ENCODE measurements at places on chromosomes 16 and 17.

- DNase-seq = no peak
These were observed 580.2 kb downstream of the KCNJ18 start for GRCh38 chr17:22272363-22273146.

DNA sequence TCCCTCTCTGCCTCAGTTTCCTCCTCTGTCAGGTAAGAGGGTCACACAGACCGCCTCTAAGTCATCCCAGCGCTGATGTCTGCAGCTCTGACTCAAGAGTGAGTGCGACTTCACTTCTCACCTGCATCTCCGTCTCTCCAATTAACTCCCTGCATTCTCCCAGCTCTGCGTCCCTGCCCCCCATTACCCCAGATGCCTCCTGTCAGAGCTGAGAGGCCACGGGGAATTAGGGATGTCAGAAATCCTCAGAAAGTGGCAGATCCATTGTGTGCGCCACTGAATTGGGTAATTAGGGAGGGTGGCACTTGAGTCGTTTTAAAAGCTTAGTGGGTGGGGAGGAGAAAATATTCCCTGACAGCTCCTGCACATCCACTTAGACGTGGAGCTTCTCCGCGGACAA, 885.4 kb upstream of the EEF2KMT start:
- no peak for DNase-seq

- DNase-seq = no peak
These were observed 30.2 kb downstream of the TPSG1 start for GRCh38 chr16:1194665-1195392.

DNA sequence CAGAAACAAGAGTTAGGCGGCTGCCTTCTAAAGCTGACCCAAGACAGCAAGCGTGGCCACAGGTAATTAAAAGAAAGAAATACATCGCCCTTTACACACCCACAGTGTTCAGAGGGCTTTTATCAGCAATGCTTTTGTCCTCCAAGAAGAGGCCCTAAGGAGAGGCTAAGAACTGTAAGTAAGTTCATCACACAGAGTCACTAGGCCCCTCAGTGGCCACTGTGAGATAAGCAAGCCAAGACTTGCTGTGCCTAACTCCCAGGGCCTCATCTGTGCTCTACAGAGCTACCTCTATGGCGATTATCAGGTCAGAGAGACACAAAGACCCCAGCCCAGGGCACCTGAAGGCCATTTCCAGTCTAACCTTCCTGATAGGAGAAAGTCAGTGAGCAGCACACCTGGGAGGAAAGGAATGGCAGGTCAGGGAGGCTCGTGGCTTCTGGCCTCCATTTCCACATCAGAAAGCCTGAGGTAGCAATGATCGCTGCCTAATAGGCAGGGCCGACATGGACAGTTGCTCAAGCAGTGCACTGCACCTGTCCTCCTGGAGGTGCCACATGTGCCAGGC, 545.2 kb upstream of the CDH11 start:
- peak; percentile 2 for DNase-seq

GRCh38 chr16:68009157-68009735, 6.5 kb downstream of the DPEP2NB start:
- no peak for DNase-seq

DNA sequence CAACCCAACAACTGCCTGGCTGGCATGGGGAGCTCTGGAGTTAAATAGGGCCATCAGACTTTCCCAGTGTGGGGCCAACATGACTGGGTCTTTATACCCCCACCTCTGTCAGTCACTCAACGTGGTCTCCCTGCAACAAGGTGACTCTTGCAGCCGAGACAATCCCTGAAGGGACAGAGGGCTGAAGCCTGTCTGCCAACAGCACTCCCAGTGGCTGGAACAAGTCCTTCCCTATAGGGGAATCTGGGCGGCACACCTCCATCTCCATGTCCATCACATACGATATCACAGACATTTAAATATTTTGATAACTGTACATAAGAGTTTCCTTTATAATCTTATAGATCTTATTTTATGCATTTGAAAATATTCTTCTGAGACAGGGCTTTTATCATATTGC, 4.8 kb upstream of the MAPT start:
- no peak for DNase-seq

- no peak for DNase-seq
These were observed 524.8 kb downstream of the TOX3 start for GRCh38 chr16:52022177-52022576.

- no peak for DNase-seq
These were observed 263.5 kb upstream of the AXIN2 start for GRCh38 chr17:65824901-65825300.

DNA sequence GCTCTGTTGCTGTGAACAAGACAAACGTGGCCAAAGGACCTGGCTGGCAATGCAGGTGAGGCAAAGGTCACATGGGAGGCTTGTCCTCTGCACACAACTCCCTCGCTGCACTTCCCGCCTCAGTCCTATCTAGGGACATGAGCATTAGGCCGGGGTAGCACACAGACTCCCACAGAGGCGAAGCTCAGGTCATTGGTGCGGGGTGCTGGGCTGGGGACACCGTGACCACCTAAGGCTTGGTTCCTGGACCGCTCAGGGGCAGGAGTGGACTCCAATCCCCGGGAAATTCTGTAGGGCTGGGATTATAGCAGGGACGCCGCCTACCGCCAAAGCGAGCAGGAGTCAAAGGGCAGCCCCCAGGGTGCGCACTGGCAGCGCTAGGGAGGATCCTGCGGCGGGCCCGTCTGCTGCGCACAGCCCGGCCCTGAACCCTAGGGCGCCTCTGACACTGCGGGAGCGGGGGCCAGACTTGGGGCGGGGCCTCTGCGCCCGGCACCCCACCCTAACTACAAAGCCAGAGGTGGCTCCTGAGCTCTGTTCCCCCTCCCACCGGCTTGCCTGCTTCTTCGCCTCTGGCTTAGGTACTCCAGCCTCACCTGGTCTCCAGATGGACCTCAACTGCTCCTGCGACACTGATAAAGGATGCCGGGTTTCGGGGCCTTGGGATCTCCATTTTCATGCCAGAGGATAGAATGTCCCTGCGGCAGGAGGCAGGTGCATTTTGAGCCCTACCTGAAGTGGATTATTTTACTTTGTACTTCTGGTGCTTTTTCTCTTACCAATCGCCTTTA, 3.9 kb upstream of the MT1B start:
- no peak for DNase-seq

- peak; percentile 20 for DNase-seq
These were observed 2.0 kb upstream of the TMEM11 start for GRCh38 chr17:21215935-21216334.

- DNase-seq = no peak
These were observed 260.6 kb upstream of the RPL38 start for GRCh38 chr17:73942703-73943415.

- DNase-seq = no peak
These were observed 520.4 kb upstream of the WSB1 start for GRCh38 chr17:26773189-26774188.

DNA sequence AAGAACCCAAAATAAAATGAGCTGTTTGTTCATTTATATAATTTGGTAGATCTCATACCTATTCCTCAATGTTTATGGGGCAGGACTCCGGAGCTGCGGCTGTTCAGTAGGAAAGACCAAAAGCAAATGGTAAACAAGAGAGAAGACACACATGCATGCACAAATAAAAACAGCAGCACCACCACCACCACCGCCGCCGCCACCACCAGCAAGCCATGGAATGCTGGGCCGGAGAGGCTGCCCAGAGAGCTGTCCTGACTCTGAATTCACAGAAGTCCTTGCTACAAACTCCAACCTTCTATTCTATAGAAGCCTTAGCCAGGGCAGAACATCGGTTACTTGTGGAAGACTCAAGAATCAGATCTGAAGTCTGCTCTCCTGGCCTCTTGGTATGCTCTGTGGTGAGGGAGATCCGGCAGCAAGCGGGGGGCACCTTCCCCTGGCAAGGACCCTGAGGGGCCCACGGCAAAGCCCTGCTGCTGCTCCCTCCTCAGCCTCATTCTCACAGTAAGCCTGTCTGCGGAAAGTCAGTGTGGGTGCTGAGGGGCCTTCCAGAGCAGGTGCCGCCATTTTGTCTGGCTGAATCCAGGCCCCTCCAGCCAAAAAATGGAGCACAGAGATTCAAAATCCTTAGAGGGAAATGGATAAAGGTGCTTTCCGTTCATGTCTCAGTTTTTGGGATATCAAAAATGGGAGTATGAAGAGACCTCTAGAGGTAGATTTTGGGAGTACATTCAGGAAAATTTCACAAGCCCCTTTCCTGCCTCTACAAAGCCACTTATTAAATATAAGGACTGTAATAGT, 6.4 kb upstream of the FOXJ1 start:
- peak; percentile 61 for DNase-seq

DNA sequence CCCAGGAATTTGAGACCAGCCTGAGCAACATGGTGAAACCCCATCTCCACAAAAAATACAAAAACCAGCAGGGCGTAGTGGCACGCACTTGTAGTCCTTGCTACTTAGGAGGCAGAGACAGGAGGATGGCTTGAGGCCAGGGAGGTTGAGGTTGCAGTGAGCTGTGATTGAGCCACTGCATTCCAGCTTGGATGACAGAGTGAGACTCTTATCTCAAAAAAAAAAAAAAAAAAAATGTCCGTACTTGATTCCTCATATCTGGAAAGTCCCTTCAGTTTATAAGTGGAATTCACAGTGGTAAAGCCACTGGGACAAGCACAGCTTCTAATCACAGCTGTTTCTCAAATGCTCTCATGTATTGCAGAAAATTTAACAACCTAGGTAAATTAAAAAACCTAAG, 78.6 kb upstream of the CREBBP start:
- peak; percentile 53 for DNase-seq

GRCh38 chr17:53093391-53093790, 729.3 kb upstream of the KIF2B start:
- no peak for DNase-seq

DNA sequence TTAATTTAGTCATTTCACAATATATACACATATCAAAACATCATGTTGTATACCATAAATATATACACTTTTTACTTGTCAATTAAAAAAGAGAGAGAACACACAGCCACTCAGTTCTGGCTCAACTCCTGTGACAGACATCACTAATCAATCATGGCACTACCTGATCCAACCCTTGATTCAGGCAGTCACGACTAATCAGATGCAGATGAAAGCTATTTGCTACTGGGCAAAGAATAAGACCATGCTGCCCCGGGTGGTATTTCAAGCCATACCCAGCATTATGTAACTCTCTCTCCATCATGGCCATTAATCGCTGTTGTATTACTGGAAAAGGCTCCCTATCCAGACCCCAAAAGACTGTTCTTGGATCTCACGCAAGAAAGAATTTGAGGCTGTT, 345.7 kb downstream of the HAPSTR1 start:
- DNase-seq = no peak

GRCh38 chr17:17325816-17326215, 22.6 kb downstream of the NT5M start:
- DNase-seq = no peak

DNA sequence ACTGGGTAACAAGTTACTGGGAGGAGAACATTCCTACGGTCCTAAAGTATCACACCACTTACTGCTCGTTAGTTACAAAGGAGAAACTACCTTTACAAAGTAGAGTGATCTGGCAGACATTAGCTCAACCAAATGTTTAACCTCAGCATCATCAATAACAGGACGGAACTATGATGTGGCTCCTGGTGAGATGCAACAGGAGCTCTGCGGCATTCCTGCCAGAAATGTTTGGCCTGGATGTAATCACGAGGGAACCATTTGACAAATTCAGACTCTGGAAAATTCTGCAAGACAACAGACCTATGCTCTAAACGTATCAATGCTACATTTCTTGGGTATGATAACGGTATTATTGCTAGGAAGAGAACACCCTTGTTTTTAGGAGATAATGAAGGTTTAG, 80.4 kb downstream of the MRM3 start:
- DNase-seq = no peak

- no peak for DNase-seq
These were observed 141.2 kb upstream of the RPL38 start for GRCh38 chr17:74062234-74062633.

DNA sequence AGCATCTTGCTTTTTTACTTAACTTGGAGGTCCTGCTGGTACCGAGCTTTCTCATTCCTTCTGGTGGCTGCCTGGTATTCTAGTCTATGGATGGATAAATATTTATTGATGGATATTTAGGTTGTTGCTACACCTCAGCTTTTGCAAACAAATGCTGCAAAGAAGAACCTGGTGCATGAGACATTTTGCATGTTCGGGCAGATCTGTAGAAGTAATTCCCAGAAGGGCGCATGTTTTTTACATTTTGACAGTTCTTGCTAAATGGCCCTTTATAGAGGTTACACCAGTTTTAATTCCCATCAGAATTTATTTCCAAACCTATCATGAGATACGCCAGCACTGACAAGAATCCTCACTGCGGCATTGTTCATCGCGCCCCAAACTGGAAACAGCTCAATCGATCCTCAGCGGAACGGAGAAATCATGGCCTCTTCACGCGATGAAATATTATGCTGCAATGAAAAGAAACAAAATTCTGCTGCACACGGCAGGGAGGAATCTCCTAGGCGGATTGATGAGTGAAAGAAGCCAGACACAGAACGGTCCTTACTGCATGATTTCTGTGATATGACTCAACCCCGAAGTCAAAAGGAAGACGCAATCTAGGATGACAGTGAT, 68.0 kb upstream of the CREBBP start:
- DNase-seq = no peak

- no peak for DNase-seq
These were observed 21.6 kb upstream of the BAHCC1 start for GRCh38 chr17:81373536-81374160.

- DNase-seq = peak; percentile 76
These were observed 96.0 kb downstream of the YPEL2 start for GRCh38 chr17:59427425-59427921.

DNA sequence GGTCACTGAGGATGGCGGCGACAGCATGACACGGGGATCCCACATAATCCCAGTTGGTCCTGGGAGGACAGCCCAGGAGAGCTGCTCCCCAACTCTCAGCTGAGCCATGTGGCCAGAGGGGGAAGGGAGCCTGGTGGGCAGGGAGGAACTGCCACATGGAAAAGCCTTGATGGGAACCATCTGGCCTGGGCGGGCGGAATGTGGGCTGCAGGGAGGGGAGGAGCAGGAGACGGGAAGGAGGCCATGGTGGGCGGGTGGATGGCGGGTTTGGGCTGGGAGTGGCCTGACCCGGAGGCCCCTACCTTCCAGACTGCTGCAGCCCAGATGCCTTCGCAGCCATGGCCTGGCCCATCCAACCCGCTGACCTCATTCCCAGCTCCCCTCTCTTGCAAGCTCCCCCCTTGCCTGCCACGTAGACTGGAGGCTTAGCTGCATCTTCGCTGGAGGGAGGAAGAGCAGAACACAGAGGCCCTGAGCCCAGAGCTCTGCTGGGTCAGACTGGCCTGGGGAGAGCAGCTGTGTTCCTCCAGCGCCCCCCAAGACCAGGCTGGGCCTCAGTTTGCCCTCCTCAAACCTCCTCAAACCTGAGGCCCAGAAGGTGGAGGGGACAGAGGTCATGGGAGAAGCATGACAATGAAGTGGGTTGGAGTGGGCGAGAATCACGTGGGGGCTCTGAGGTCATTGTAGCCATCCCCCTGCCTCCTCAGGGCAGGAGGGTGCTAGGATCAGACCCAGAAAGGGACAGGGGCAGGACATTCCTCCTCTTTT, 8.2 kb upstream of the COL1A1 start:
- peak; percentile 95 for DNase-seq

DNA sequence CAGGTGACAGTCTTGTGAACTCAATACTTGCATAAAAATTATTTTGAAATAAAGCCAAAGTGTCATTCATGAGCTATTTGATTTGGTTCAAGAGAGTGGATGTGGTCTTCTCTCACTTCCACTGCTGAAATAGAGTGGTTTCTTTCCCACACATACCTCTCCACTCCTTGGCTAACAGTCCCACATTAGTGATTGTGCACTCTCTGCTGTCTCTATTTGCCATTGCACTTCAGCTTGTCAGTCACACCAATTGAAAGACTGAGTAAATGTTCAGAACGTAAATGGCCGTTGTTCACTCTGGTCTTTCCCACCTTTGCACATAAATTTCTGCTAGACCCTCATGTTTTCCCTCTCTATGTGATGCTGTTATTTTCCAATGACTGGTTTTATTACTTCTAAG, 197.5 kb downstream of the FTO start:
- no peak for DNase-seq

Data from ELR (cell line).